SK-N-DZ (cell line): ENCODE measurements at places on chromosomes 4 and X.

GRCh38 chrX:65961714-65962113, 78.2 kb downstream of the VSIG4 start:
- no peak for DNase-seq

DNA sequence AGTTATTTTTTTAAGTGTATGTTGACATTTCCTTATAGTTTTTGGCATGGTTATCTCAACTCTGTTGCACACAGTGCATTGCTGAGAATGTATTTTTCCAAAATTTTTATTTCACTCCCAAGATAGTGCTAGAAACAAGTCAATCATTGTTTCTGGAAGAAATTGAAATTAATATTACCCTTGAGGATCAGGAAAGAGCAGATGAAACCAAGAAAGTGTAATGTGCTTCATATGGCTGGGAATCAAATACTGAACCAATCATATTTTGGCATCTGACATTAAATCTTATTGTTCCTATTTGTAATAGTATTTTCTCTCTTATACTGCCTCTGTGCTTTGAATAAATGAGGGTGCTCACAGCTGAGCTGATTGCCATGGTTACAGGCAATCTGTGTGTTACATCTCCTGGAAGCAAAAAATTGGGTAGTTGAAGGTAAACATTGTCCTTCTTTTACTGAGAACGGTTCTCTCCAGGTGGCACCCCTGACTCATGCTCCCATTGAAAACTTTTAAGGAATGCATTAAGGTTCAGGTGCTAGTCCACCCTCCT, 358.2 kb upstream of the NR3C2 start:
- no peak for DNase-seq

DNA sequence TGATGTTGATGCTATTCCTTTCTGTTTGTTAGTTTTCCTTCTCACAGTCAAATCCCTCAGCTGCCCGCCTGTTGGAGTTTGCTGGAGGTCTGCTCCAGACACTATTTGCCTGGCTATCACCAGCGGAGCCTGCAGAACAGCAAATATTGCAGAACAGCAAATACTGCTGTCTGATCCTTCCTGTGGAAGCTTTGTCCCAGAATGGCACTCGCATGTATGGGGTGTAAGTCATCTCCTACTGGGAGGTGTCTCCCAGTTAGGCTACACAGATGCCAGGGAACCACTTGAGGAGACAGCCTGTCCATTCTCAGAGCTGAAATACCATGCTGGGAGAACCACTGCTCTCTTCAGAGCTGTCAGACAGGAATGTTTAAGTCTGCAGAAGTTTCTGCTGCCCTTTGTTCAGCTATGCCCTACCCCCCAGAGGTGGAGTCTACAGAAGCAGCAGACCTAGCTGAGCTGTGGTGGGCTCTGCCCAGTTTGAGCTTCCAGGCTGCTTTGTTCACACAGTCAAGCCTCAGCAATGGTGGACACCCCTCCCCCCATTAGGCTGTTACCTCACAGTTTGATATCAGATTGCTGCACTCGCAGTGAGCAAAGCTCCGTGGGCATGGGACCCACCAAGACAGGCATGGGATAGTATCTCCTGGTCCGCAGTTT, 74.9 kb downstream of the SPIN3 start:
- DNase-seq: no peak

- DNase-seq: no peak
These were observed 786 bp upstream of the ZFX start for GRCh38 chrX:24148535-24149350.

GRCh38 chr4:48470137-48470536, 13.0 kb upstream of the SLC10A4 start:
- peak; percentile 91 for DNase-seq

DNA sequence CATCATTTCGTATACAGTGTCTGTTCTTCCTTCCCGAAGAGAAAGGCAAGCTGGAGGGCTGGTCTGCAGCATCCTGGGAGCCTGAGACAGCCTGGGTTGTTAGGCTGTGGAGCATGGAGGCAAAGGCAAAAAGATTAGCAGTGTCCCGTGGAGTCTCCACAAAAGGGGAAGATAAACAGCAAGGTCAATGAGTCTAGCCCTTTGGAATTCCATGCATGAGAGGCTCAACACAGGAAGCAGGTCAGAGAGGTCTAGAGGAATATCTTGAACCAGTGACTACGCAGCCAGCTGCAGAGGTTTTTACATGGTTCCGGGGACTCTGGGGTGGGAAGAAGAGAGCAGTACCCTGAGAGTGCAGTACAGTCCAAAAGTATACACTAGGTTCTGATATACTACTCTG, 12.2 kb upstream of the MCF2 start:
- DNase-seq: no peak

GRCh38 chrX:41009850-41010846, 75.1 kb upstream of the USP9X start:
- DNase-seq: peak; percentile 53

GRCh38 chr4:6095023-6095752, 77.0 kb upstream of the C4orf50 start:
- DNase-seq: no peak

GRCh38 chr4:154015578-154015977, 226.7 kb upstream of the SFRP2 start:
- DNase-seq: no peak

- peak; percentile 42 for DNase-seq
These were observed 843.4 kb downstream of the FSTL5 start for GRCh38 chr4:161320377-161320776.
